ENCODE measurements at places on chromosomes 2 and 18. TPM values are rescaled to one million over a fixed set of nuclear protein-coding genes. Genes with fewer than 3 reads are reported as not detected.

ZSWIM2 gene
- total RNA-seq: not detected

DNA sequence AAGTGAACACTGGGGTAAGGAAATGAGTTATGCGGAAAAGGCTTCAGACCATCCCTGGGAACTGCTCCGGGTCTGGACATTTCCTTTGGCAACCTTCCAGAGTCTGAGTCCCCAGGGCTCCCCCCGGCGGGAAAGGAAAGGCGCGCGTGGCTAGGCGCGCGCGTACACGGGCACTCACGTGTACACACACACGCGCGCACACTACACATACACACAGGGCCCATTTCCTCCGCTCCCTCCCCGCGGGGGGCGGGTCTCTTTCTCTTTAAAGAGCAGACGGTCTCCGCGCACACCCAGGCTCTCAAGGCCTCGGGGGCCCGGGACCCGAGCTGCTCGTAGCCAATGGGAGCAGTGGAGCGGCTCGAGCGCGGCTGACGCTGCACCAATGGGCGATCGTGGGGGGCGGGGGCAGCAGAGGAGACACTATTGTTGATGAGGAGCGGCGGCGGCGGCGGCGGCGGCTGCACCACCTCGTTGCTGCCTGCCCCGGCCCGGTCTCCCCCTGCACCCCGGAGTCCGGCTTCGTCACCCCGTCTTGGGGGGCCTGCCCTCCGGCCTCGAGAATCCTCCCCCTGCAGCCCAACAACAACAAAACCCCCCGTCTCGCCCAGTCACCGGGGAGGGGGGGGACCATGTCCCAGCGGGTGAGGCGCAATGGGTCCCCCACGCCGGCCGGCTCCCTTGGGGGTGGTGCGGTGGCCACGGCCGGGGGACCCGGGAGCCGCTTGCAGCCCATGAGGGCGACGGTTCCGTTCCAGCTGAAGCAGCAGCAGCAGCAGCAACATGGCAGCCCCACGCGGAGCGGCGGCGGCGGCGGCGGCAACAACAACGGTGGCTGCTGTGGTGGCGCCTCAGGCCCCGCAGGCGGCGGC, at the start of gene FAM117B:
FAM117B (plus strand) TSS at position 414 of the 872 bp plus-strand sequence; CDS start at position 633, 219 bp downstream.
- peak; percentile 99 for DNase-seq

TPO gene
- total RNA-seq: not detected

GAD1 gene
- 0.36 TPM for total RNA-seq

- peak; percentile 71 for DNase-seq
These were observed 101.2 kb downstream of the UBR3 start for GRCh38 chr2:169928463-169928864.

HNMT gene
- 100 TPM for total RNA-seq

DNA sequence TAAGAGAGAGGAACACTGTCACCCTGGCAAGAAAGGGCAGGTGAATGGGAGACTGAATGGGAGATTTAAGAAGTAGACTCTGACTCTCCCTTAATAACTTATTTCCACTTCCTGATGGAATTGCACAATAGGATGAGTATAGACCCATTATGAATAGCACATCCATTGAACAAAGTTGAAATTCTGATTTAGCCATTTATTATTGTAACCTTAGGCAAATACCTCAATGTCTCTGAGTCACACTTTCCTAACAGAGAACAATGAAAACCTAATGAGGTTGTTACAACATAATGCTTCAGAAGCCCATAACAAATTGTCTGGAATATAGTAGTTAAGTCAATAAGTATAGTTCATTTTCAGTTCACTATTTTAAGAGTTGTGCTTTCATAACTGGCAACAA, 78.9 kb downstream of the NRXN1 start:
- no peak for DNase-seq

DSG1 gene
- total RNA-seq: not detected

- no peak for DNase-seq
These were observed 65.2 kb downstream of the BCL11A start for GRCh38 chr2:60488291-60488690.

COLEC12 gene
- total RNA-seq: 56.9 TPM

HES6 gene
- 4.0 TPM for total RNA-seq

DNA sequence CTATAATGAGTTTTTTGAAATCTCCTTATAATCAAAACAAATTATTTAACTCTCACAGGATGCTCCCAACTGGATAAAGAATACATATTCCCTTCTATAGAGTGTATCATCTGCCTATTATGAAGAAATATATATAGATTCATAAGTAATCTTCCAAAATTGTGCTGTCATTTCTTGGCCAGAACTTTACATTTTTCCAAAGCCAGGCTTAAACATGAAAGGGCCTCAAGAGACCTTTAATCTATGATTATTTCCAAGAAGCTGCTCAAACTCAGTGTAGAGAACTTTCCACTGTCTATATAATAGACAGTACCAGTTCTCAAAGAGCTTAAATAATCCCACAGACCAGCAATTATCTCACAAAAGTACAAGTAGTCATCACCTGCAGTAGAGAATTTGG, 211.0 kb downstream of the AKAIN1 start:
- DNase-seq: no peak

GBX2 gene
- not detected for total RNA-seq
